HS-27A (cell line): ENCODE measurements at places on chromosomes 5 and 9.
A peak's percentile ranks its signal among the peaks of the same experiment; 100 is the strongest.

DNA sequence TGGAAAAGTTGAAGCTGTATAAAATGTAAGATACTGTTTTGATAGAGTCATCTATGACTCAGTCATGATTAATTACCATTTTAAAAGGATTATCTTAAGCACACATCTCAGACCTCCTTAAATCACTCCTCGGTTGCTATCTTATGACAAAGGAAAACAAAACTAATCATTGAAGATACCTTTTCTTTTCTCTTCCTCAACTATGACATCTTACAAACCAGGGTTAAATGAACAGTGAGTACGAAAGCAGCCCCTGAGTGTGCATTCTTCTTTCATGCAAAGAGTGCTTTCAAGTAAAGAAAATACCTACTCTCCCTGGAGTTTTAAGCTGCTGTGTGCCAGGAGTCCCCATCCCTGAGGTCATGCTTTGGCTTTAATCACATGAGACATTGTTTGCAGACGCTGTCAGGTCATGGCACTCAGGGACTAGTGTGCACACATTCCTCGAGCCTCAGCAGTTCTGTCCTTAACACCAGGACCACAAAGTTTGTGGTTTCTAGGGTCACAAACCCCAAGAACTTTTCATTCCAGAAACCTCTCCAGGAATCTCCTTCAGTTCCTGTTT lies 86.7 kb upstream of the ICE1 start:
- peak; percentile 41 for DNase-seq

DNA sequence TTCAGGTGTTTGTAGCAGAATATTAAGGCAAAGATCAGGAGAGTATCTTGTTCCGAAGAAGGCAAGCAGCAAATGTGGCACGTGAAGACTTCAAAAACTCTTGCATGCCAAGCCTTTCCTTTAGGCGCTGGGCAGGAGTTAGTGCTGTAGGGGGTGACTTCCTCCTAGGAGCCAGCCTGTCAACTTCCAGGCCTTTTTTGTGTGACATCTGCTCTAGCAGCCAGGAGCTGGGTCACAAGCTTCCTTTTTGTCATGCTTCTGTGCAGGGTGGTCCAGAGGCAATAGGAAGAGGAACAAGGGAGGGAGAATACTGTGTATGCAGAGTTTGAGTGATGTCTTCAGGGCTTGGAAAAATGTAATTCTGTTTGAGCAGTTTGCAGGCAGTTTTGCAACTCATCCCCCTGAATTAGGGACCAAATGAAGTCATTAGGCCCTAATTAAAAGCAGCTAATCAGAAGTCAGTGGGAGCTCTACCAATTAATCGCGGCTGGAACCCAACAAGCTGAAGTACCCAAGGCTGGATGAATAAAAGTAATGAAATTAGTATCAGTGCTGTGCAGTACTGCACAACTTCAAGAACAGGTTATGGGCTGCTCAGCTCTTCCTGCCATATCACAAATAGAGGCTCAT lies 53.5 kb downstream of the TLR4 start:
- no peak for DNase-seq

DNA sequence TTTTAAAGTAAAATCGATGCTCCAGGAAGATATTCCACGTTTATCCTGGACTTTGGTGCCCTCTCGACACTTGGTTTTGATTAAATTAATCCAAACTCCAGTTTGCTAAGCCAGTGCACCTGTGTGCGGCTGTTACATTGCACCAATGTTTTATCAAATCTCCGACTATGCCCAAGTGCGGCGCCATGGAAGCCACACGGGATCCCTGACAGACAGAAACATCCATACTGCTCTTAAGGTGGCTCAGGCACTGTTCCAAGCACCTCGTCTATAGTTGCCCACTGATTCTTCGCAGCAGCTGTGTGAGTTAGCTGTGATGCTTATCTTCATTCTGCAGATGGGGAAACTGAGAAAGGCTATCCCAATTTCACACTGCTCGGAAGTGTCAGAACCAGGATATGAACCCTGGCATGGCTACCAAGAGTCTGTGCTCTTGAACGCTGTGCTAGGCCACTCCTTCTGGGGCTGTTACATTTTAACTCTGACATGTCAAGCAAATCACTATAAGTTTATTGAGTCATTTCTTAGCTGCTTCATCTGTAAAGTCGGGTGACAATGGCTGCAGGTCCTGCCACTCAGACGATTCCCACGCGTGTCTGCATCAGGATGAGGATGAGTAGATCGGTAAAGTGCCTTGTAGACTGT lies 113.0 kb downstream of the ADAMTS2 start:
- DNase-seq: no peak

DNA sequence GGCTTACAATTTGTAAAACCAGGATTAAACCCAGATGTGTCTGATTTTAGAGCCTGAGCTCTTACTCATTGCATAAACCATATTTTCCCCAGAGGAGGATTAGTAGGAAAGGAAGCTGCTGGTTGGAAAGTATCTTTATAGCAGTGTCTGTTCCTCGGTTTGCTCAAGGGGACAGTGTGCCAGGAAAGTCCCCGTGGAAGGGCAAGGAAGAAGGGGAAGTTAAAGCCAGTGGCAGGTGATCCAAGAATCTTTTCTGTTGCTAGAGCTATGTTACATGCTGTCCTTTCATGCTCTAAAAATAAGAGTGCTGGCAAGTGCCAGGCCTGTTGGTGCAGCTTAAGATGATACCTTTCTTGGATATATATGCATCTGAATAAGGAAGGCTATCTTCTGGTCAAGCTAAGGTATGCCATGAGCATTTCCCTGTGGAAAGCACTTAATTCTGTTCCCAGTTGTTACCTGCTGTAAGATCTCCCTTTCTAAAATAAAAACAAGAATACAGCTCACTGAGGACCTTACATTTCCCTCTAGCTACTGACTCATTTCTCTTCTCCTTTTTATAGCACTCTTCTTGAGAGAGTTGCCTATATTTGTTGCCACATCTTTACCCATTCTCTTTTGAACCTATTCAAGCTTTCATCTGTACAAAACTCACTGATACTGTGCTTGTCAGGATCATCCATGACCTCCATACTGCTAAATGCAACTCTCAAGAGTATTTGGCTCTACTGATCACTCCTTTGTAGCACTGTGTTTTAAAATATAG lies 8.0 kb downstream of the PDCD1LG2 start:
- DNase-seq: no peak

GRCh38 chr9:38058452-38059232 lies 10.4 kb downstream of the SHB start:
- no peak for DNase-seq

DNA sequence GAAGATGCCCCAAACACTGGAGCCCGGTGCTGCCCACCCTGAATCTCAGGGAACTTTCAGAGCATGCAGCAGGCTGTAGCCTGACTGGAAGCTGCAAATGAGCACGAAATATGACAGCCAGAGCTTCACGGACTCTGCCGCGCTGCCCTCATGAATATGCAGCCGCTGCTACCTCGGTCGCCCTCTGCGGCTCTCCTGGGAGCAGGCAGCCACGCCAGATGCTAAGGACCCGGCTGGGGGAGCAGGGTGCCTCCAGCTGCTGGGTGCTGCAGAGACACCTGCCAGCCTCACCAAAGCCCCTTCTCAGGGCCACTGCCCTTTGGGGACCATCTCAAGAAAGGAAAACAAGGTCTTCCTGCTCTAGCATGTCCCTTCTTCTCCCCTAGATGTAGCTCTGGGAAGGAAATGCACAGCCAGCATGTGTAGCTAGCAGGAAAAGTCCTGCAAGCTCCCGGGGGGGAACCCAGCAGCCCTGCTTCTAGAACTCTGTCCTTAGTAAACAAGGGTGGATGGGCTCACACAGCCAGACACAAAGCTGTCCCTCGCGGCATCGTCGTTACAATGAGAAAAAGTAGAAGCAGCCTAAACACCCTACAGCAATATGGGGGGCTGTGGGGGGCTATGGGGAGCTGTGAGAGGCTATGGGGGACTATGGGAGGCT lies 56.8 kb upstream of the OLFM1 start:
- DNase-seq: no peak

DNA sequence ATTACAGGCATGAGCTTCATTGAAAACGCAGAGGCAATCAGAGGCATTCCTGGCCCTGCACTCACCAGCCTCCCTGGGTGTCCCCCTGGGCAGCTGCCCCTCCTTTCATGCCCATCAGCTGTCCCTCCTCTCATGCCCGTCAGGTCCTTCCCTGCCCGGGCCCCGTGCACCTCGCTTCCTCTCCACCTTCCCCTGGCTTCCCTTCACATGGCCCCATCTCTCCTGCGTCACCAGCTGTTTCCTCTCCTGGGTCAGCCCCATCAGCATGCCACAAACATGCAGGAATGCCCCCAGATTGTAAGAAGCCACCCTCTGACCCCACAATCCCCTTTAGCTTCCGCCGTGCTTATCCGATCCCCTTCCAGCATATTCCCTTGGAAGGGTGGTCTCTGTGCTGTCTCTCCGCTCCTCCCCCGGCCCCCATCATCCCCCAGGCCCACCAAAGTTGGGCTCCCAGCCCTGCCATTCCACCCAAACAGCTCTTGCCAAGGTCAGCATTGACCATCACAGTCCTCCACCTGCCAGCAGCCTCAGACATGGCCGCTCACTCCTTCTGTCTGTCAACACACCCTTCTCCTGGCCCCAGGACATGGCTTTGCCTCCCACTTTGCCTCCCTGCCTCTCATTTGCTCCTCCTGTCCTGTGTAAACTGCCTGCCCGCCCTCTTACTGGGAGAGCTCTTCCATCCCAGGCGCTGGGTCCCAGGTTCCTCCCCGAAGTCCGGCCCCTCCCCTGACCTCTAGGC lies 98.6 kb upstream of the IER5L start:
- DNase-seq: no peak

DNA sequence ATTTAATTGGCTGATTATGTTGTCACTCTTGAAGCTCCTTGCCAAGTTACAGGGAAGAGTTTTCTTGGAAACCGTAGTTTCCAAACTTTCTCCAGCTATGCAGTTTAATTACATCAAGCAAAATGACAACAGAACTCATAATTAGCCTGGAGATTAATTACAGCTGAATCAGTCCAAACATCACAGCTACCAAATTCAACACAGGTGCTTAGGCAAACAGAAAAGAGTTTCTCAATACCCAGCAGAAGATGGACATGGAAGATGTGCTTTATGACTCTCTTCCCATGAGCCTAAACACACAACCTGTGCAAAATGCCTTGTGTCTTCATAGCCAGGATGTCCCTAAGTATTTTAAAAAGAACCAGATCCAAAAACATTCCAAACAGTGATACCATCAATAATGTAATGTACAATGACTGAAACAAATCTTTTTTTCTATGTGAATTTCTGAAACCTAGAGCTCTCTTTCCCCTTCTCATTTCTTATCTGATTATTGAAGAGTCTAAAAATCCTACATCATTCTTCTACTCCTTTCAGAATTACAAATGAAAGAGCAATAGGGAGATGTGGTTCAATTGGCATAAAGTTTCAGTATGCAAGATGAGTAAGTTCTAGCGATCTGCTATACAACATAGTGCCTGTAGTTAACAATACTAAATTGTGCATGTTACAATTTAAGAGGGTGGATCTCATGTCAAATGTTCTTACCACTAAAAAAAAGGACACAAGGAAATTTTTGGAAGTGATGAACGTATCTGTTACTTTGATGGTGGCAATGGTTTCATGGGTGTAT lies 124.3 kb downstream of the RASEF start:
- DNase-seq: no peak

DNA sequence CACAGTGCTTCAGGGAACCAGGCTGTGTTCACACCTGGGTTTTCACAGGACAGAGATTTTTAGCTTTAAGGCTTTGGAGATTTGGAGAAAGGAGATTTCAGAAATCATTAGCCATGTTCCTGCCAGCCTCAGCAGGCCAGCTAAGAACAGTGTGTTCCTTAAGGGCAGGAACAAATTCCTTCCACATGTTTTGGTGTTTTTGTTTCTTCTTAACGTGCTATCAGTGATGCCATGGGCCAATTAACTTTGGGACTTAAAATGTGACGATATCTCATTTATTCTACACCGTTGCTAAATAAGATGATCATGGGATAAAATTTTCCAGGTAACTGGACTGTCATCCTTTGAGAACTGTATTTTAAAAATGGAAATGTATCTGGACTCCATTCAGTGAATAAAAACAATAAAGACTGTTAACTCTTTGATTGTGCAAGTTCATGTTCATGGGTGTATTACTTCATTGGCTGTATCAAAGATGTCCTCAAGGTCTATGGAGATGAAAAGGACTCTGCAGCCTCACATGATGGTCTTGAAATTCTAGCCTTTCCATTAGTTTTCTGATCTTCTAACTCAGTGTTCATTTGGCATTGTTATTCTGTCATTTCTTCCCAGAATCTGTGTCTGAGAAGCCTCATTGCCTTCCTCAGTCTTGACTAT lies 72.3 kb downstream of the ZNF366 start:
- no peak for DNase-seq

DNA sequence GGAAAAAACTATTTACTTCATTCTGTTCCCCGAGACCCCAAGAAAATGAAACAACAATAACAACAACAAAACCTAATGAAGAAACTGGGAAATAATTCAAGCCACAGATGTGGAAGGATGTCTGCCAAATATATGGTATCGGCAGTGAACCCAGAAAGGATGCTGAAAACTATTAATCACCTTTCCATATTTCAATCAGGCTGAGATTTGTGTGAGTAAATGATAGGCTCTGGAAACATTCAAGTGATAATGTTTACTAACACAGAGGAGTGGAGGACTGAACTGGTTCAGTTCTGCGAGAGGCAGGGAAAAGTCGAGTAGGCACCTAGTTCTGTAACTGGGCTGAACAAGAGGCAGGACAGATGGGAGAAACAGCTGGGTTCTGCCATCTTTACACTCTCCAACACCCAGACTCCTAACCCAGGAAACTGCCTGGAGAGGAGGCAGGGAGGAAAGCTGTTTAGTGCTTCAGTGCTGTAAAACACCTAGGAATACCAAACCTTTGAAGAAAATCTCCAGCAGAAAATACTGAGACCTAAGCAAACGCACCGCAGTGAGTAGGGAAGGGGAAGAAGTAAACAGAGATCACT lies 96.8 kb upstream of the GNA14 start:
- no peak for DNase-seq

- DNase-seq: no peak
Observed at GRCh38 chr5:137280656-137281055, 218.5 kb downstream of the SPOCK1 start.

- no peak for DNase-seq
Observed at GRCh38 chr5:80568251-80568650, 1.8 kb downstream of the ANKRD34B start.

GRCh38 chr5:5315068-5315980 lies 107.2 kb upstream of the ICE1 start:
- DNase-seq: no peak

DNA sequence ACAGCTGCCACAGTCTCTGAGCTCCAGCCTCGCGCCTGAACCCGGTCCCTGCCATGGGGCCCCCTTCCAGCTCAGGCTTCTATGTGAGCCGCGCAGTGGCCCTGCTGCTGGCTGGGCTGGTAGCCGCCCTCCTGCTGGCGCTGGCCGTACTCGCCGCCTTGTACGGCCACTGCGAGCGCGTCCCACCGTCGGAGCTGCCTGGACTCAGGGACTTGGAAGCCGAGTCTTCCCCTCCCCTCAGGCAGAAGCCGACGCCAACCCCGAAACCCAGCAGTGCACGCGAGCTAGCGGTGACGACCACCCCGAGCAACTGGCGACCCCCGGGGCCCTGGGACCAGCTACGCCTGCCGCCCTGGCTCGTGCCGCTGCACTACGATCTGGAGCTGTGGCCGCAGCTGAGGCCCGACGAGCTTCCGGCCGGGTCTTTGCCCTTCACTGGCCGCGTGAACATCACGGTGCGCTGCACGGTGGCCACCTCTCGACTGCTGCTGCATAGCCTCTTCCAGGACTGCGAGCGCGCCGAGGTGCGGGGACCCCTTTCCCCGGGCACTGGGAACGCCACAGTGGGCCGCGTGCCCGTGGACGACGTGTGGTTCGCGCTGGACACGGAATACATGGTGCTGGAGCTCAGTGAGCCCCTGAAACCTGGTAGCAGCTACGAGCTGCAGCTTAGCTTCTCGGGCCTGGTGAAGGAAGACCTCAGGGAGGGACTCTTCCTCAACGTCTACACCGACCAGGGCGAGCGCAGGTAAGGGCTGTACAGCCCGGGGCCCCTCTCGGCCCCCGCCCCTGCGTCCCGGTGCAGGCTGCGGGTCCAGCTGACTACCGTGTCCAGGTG lies 509 bp downstream of the LVRN start:
- DNase-seq: no peak
